Iris pigment epithelial cell (primary cell): ENCODE measurements at places on chromosomes 4 and X.

DNA sequence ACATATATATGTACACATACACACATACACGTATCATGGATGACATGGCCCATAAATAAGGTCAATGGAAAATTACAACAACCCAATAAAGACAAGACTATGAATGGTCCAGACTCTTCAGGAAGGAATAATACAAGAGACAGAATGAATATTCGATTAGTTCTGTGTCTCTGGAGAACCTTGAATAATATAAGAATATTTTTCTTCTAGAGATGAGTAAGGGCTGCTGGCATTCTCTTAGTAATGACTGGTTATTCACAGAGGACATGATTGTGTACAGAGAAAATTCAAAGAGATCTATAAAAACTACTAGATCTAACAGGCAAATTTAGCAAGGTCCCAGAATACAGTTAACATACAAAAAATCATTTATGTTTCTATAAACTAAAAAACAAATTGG lies 23.3 kb downstream of the SPIN4 start:
- DNase-seq = no peak

DNA sequence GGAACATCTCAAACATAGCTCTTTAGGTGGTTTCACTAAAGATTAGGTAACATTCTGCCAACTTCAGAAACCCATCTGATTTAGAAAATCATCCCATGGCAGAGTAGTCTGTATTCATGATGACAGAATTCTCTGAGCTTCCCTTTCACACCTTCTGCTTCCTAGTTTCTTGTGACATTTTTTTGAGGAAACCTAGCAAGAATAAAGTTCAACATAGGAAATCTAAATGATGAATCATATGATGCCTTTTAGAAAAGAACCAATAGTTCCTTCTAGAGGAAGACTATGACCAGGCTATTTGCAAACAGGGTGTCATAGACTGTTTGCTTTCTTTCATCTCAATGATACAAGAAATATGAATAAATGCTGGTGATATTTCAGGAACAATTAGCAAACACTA lies 49.8 kb upstream of the CAMK2D start:
- no peak for DNase-seq

DNA sequence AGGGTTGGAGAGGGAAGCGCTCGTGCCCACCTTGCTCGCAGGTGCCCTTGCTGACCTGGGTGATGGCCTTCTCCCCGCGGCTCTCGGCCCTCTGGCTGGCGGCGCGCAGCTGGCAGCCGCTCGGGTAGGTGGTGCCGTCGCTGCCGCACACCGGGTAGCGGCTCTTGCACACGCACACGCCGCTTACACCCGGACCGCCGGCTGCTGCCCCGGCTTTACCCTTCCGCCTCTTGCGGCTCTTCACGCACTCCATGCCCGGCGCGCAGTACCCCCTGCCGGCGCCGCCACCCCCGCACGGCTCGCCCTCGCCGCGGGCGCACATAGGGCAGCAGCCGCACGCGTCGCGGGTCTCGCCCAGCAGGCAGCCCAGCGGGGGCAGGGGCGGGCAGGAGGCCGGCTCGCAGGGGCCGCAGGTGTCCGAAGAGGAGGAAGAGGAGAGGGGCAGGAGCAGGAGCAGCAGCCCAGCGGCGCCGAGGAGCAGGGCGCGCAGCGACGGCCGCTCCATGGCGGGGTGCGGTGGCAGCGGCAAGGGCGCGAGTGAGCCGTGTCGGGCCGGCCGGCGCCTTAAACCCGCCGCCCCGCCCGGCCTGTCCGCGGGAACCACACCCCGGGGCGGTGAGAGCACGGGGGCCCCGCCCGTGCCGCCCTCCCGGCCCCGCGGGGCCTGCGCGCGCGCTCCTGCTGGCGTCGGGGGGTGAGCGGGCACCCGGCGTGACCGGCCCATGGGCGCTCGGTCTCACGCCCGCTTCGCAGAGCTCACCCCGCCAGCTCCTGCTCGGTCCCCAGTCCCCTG lies at the start of gene IGFBP7:
TSS of gene IGFBP7 (minus strand) at position 539 of the 793 bp plus-strand sequence. CDS start at position 505, 34 bp downstream.
- DNase-seq = peak; percentile 67

- no peak for DNase-seq
Measured at GRCh38 chr4:71446479-71447081, 107.8 kb downstream of the SLC4A4 start.

DNA sequence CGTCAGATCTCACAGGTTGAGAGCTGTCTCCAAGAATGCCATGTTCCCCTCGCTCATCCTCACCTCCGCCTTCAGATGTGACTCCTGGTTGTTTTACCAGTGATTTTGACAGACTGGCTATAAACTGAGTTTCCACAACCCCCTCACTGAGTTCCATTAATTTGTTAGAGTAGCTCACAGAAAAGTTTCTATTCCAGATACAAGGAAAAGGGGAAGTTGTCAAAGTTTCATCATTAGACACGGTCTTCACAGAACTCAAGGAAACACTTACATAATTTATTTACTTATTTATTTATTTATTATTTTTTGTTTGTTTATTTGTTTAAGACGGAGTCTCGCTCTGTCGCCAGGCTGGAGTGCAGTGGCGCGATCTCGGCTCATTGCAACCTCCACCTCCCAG lies 55.7 kb upstream of the IQSEC2 start:
- DNase-seq = no peak

- DNase-seq = peak; percentile 1
Measured at GRCh38 chrX:143437439-143437838, 79.8 kb downstream of the SPANXN3 start.

DNA sequence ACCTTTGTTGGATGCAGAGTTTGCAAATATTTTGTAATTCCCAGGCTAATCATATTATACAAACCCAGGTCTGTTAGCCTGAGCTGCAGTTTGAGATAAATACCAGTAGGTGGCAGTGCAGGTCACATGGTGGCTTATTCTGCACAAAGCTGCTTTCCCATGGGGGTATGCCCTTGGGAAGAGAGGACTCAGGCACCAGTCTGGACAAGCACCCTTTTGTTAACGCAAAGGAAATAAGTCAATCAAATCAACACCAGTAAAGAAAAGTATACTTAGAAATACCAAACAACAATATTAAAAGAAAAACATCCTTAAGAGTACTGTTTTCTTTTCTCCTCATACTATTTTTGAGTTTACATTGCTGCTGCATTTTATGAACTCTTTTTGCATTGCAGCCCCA lies 389.0 kb upstream of the ZFP42 start:
- peak; percentile 62 for DNase-seq

GRCh38 chr4:80767944-80768343 lies 262.6 kb upstream of the BMP3 start:
- peak; percentile 12 for DNase-seq

- peak; percentile 40 for DNase-seq
Measured at GRCh38 chr4:39660045-39660444, 21.4 kb upstream of the SMIM14 start.

GRCh38 chr4:103306870-103307375 lies 108.8 kb upstream of the CENPE start:
- no peak for DNase-seq

DNA sequence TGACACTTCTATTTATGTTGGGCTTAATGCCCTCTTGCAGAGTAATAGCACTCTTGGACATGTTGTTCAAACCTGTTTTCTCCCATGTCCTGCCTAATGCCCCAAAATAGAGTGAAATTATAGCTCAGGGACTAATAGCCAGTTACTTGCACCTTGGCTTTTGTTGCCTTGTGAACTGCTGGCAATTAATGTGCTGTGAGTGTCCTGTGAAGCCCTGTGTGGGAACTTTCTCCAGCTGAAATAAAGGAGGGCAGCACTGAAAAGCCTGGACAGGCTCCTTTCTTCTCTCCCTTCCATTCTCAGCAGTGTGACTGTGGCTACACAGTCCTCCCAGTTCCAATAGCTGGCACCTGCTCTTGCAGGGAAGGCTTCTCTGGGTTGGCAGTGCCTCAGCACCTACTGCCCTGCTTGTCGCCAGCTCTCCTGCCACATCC lies 72.4 kb downstream of the DCLK2 start:
- no peak for DNase-seq

GRCh38 chrX:21843179-21843578 lies 3.8 kb downstream of the MBTPS2 start:
- peak; percentile 15 for DNase-seq

- no peak for DNase-seq
Measured at GRCh38 chr4:173398779-173399415, at the start of gene SCRG1. Gene SCRG1, minus strand, starts transcription at chr4:173399116. Its CDS starts 7,702 bp downstream, at chr4:173391414.

DNA sequence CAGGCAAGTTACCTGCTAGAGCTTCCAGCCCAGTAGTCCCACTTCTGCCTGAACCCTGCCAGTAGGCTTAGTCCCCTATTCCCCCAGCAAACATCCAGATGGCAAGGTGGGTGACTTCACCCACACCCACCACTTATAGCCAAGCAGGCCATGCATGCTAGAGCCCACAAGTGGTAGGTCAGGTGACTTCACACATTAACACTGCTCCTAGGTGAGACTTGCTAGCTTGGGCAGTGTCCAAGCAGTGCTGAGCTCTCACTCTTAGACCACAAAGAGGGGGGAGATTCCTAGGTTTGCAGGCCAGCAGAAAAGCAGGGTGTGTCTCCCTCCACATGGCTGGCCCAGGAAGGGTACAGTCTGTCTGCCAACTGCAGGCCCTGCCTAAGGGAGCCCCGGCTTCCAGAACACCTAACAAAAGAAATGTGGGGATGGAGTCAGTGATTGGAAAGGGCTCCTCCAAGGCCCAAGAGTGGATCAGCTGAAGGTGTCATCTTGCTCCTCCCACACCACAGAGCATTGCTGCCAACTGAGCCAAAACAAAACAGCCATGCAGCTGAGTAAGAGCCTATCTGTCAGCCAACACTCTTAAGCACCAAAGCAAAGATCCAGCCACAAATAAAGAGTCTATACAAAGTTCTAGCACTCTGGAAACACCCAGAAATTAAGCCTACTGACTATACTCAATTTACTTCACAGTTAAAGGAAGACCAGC lies 158.1 kb upstream of the USP38 start:
- peak; percentile 18 for DNase-seq

DNA sequence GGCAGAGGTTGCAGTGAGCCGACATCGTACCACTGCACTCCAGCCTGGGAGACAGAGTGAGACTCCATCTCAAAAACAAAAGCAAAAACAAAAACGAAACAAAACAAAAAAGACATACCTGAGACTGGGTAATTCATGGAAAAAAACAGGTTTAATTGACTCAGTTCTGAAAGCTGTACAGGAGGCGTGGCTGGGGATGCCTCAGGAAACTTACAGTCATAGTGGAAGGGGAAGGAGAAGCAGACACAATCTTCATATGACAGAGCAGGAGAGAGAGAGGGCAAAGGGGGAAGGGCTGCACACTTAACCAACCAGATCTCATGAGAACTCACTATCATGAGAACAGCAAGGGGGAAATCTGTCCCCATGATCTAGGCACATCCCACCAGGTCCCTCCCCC lies 229.5 kb downstream of the STK32B start:
- no peak for DNase-seq

DNA sequence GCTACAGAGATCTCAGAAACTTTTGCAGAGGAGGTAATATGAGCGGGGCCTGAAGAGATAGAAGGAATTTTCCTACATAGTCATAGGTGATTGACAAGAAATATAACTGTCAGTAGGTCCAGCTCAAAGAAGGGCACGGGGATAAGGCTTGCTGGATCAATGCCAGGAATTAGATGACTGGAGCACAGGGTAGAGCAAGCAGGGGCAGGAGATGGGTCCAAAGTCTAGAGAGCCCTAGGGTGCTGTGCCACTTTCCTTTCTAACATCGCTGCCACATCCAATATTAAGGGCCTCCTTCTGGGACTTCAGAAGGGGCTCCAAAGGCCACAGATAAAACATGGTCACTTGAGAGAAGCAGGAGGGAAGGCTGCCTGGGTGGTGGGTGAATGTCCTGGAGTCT lies 402.2 kb downstream of the MID1IP1 start:
- no peak for DNase-seq

- no peak for DNase-seq
Measured at GRCh38 chr4:181982437-181982836, 260.8 kb upstream of the TENM3 start.

DNA sequence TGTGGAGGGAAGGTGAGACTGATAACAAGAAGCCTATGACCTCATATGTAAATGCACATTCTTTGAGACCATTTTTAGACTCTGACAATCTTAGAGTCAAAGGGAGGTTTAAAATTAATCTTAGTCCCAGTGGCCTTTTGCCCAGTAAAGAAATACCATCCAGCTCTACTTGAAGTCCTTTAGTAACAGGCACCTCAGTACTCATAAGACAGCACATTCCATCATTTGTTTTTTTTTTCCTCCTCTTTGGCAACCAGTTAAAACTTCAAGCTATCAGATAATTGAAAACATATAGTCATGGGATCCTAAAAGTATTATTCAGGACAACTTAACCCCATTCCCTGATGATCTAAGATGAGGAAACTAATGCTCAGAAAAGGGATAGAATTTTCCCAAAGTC lies 4.6 kb downstream of the EDA2R start:
- peak; percentile 35 for DNase-seq

DNA sequence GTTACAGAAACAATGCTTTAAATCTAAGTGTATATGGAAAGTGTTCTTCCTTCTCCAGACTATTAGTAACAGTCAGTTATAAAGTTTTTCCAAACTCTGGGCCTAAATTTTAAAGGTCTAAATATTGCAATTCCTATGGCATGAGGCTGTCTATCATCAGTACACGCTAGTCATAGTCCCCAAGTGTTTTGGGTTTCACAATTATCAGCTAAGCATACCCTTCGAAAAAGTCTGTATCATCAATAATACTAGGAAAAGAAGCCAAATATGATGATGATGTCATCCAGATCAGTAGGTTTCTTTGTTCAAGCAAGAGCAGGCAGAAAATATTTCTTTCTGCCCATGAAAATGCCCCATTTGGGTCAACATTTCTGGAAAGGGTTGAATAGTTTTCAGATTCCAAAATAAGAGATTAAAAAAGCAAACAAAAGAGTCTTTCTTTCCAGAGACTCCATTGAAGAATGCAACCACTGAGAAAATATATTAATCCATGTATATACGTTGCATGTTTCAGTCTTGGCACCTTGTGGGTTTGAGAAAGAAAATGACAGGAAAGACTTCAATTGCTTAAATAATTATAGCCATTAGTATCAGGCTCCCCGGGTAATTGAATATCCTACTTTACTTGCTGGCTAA lies 173.8 kb downstream of the CAMK2D start:
- DNase-seq = no peak

DNA sequence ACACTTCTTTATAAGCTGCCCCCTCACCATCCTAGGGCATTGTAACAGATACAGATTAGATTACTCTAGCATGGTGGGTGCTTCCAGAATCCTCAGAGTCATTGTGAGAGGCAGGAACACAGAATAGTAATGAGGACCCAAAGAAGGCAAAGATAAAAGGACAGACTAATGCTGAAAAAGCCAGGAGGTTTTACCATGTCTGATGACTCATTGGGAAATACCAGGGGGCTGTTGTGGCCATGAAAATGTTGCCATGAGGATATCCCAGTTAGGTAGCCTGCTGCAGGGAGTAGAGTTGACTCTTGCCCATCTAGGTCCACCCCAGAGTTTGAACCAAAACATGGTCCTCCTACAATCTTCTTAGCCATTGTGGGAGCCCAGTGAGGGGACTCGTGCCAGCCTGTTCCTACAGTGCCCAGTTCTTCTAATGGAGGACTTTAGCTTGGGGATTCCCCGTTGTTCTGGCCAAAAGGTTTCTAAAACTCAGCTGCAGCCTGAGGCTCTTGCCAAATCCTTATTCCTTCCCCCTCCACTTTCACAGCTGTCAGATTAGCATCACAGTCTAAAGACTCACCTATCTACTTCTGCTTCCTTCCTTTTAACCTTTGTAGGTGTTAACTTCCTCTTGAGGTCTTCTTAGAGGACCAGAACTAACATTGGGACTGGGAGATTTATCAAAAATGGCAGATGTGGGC lies 586.0 kb upstream of the AADAT start:
- peak; percentile 61 for DNase-seq

- no peak for DNase-seq
Measured at GRCh38 chrX:96376266-96376665, 308.4 kb upstream of the DIAPH2 start.
